ENCODE measurements at places on chromosomes 5 and 9.

DNA sequence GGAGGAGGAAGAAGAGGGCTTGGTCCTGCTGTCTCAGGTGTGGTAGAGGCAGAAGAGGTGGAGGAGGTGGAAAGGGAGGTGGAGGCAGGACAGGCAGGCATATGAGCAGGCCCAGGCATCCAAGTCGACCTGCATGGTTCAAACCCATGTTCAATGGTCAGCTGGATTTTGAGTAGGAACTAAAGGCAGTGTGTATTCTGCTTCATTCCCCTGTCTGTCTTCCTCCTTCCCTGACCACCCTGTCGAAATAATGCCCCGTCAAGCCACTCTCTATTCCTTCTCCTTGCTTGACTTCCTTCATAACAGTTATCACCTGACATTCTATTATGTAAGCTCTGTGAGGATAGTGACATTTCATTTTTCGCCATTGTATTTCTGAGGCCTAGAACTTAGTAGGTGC, 34.8 kb downstream of the ATP6V0E1 start:
- DNase-seq, result no peak

DNA sequence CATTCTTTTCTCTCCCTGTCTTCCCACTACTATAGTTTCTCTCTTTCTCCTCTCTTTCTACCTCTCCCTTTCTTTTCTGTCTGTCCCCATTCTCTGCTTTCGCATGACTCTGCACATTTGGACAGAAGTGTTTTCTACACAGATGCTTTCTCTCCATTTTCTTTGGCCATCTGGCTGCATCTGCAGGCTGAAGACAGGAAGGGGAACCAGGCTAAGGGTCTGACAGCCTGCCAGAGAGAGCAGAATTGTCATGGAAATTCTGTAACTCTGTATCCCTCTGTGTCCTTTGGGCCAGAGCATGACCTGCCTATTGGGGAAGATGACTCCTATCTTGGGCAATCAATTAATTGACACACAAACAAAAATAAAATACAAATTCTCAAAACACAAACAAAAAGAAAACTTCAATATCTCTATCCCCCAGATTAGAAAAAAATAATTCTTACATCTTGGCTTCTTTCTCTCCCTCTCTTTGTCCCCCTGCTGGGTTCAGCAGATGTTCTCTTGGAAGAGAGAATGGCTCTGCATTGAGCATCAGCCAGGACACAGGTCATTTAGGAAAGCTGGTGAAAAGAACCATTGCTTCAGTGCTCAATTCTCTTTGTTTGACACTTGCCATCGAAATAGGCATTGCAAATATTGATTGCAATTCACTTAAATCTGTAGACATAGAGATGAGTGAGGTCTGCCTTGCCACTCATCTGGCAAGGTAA, 415.9 kb upstream of the KLF4 start:
- no peak for DNase-seq

- DNase-seq, result no peak
Measured at GRCh38 chr5:163706053-163706771, 200.8 kb downstream of the MAT2B start.

- DNase-seq, result no peak
Measured at GRCh38 chr9:83154821-83155220, 91.9 kb upstream of the RASEF start.

DNA sequence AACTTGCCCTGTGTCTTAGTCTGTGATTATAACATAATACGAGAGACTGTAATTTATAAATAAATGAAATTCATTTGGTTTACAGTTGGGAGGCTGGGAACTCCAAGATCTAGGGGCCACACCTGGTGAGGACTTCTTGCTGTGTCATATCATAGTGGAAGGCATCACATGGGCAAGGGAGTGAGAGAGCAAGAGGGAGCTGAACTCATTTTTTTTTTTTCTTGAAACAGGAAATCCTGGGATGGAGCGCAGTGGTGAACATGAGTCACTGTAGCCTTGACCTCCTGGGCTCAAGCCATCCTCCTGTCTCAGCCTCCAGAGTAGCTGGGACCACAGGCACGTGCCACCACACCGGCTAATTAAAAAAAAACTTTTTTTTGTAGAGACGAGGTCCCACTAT, 7.2 kb downstream of the MLANA start:
- no peak for DNase-seq

DNA sequence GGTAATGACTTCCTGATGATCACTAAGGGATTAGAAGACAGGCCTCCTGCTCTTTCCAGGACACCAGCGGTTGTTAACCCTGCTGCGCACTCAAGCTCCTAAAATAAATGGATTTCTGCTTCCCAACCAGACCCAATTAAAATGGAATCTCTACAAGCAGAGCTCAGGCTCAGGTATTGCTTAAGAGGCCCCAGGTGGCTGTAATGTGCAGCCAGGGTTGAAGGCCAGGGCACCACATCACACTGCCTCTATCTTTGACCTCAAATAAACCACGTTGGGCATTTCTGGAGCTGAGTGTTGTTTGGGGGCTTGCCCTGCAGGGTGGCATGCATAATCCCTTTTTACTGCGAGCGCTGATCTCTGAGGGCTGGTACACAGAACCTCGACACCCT, 108.0 kb downstream of the FBXO38 start:
- no peak for DNase-seq

DNA sequence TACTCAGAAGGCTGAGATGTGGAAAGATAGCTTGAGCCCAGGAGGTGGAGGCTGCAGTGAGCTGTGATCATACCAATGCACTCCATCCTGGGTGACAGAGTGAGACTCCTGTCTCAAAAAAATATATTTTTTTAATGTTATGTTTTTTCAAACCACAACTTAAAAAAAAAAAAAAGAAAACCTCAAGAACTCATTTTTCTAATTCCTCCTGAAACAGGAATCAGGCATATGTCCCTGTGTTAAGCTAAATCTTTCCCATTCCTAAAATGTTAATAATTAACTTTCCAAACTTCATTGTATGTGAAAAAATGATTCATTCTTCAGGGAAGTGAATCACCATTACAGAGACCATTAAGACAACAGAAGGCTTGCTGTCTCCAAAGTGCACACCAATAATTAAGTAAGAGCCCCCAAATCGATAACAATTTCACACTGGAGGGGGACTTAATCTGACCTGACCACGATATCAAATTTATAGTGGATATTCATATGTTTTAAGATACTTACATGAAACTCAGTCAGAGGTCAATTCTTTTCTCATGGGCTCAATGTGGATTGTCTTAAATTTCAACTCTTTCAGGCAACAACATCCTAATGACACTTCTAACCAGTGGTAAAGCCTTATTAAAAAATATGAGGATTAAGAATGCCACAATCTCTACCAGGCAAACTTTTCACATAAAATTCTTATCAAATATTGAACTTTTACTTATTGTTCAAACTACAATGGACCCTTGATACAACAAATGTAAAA, 5.2 kb downstream of the CEMIP2 start:
- peak; percentile 24 for DNase-seq

DNA sequence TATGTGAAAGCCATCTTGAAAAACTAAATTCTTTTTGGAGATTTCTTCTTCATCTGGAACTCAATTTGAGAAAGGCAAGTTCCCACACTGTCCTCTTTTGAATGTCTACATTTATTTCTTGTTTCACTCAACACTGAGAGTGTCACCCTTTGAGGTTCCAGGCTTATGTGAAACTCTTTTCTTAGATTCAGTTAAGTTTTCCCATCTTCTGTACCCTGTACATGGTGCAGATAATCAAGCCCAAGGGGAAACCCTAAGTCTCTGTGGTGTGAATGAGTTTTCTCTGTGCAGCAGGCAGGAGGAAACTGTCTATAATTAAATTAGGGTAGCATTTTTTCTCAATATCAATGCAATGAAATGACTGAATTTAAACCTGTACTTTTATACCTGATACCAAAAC, 72.3 kb upstream of the PRLR start:
- DNase-seq, result no peak
